Mammary epithelial cell (primary cell): ENCODE measurements at places on chromosomes 13 and 19.

- DNase-seq = no peak
These were observed 7.3 kb downstream of the SHKBP1 start for GRCh38 chr19:40584007-40584406.

GRCh38 chr19:1956868-1957492, 16.0 kb downstream of the CSNK1G2 start:
- DNase-seq = no peak

GRCh38 chr19:53916004-53916403, 6.9 kb downstream of the CACNG7 start:
- DNase-seq = no peak

- DNase-seq = no peak
These were observed 1.0 kb downstream of the CLPP start for GRCh38 chr19:6362351-6362801.

GRCh38 chr13:93328943-93329342, 102.3 kb downstream of the GPC6 start:
- DNase-seq = no peak

GRCh38 chr13:27423333-27423732, 1.1 kb upstream of the GTF3A start:
- no peak for DNase-seq

DNA sequence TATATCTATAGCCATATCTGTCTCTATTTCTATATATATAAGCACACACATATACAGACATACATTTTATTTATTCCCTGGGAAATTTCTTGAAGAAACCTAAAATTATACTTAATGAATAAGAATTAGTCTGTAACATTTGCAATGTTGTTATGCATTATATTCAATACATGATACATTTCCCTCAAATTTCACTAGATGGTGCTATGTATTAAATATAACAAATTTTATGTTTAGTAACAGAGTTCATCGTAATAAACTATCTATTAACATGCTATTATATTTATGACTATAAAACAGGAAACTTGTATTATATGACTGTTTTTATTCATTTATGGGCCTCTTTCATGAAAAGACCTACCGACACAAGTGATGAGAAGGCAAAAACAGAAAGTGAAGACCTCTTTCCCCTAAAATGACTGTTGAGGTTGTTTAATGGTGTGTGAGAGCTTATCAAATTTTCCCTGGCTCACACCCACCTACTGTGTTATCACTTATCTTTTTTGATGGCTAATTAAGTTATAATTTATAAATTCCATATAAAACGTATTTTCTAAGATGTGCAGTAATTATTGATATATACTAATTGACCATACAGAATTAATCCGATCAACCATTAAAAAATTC, 881.9 kb downstream of the SLITRK6 start:
- DNase-seq = peak; percentile 4

GRCh38 chr13:86741762-86742285, 929.3 kb upstream of the SLITRK5 start:
- DNase-seq = no peak

GRCh38 chr19:6481541-6482342, at the start of gene DENND1C:
Gene DENND1C (minus strand): TSS chr19:6481787. CDS start chr19:6481695, 92 bp downstream.
- DNase-seq = no peak

DNA sequence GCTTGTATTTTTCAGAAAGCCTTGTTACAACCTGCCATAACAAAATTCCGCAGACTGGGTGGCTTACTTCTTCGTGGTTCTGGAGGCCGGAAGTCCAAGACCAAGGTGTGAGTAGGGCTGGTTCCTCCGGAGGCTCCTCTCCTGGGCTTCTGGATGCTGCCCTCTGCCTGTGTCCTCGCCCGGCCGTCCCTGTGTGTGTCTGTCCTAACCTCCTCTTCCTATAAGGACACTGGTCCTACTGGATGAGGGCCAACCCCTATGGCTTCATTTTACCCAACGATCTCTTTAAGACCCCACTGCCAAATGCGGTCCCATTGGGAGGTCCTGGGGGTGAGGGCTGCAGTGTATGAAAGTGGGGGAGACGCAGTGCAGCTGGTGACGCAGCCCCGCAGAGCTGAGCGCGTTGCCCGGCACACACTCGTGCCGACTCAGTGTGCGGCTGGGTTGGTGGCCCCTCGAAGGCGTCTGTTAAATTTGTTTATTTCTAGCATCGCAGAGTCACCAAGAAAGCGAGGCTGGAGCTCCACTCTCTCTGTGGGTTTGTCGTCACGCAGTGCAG, 116.7 kb downstream of the SOX1 start:
- DNase-seq = no peak

- peak; percentile 70 for DNase-seq
These were observed 16.8 kb downstream of the TEX29 start for GRCh38 chr13:111337206-111337605.

DNA sequence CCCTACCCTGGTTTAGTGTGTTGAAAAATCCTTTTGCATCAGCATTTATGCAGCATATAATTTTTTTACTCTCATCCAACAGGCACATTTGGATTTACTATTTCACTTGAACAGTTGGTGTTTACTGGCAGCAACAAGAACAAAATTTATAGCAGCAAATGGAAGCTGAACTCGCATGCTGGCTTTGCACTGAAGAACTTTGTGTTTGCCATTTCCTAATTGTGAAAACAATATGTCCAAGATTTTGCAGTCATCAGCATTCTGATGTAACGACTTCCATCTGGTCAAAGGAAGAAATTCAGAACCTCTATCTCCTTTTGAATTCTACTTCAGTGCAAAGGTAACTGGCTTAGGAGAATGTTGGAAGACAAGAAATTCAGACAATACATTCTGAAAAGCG, 131.0 kb downstream of the DLEU7 start:
- DNase-seq = no peak

DNA sequence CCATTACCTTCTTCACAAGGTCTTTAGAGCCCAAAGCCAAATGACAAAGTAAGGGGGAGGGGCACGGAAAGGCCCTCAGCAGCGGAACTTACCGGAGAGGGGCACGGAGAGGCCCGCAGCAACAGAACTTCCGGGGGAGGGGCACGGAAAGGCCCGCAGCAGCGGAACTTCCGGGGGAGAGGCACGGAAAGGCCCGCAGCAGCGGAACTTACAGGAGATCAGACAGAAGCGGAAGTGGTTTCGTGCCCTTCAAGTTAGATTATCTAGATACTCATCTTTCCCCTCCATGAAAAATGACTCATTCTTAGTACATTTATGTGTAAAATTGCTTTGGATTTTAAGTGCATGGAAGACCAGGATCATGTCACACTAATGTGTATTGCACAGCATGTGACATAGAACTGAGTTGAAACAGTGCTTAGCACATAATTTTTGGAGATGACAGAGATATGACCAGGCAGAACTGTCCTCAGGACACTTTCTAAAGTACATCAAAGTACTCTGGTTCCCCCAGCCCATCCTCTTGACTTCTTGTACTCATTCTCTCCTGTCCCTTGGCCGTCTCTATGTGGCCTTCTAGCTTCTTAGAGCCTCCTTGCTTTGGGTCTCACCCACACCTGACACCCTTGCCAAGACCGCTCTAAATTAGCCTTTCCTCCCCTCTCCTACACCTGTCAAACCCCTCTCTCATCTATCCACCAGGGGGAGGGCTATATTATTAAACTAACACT, 25.7 kb upstream of the TPTE2 start:
- DNase-seq = no peak

DNA sequence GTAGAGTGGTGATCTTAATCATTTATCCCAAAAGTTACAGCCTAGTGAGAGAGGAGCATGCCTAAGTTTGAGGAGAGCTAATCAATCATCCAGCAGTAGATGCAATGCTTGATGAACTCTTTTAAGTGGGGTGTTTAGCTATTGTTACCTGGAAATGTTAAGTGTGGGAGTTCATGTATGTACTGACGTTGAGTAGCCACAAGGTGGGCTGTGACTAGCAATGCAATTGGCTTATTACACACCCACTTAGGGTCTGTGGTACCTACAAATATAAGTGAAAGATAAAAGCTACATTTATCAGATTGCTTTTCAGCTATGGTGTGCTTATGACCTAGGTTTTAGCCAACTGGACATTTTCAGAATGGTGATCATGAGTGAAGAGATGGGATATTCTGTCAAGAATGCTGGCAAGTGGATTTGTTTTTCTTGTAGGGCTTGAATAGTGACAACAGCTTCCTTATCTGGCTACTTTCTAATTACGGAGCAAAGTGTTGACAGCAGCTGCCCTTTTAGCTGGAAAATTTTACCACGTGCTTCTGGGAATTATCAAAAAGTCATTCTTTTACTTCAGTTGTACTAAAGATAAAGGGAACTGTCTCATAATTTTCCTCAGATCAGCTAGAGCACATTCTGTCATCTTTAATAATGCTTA, 170.6 kb downstream of the POSTN start:
- no peak for DNase-seq

- no peak for DNase-seq
These were observed 265.0 kb downstream of the RBM26 start for GRCh38 chr13:79141082-79141481.

DNA sequence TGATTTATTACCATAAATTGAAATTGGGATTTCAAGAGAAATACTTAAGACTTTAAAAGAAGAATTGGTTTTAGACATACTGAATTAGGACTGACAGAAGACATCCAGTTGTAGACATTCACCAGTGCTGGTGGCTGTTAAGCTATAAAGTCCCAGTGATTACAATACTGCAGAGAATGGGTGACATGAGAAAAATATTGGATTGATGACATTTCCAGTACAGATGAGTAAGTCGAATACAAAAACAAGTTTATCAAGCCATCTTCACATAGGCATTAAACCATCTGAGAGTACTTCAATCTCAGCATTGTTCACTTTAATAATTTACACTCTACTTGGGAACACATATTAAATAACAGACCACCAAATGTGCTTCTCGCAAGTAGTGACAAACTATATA, 66.8 kb downstream of the TBC1D4 start:
- no peak for DNase-seq

DNA sequence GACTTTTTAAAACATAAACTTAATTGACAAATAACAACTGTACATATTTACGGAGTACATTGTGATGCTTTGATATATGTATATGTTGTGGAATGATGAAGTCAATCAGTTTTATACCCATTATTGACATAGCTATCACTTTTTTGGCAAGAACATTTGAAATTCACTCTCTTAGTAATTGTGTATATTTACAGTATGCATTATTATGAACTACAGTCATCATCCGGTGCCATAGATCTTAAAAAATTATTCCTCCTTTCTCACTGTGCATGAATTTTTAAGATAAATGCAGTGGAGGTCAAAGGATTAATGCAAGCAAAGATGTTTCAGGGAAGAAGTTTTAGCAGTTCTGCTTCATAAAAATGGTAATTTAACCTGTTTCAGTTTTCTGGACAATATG, 8.0 kb upstream of the VN1R4 start:
- DNase-seq = no peak

DNA sequence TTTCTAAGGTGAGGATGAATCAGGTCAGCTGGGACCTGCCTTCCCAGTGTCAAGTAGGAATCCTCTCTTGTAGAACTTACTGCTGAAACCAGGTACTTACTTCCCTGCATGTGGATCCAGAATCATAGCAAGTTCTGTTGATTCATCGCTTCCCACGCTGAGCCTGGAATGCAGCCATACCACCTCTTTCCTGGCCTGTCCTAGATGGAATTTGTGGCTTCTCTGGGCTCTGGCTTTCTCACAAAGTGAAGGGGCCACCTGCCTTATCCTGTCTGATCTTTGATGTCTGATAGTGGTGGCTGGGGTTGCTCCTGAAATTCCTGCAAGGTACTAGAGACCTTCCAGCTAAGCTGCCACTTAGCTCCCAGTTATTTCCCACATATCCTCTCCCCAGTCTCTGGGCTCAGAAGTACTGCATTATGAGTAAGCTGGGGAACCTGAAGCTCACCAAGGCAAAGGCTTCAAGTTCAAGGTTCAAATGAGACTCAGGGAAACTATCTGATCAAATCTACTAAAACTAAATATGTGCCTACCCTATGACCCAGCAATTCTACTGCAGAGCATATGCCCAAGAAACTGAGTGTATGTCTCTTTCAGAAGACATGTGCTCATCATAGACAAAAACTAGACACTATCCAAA, 103.5 kb downstream of the SUCLA2 start:
- DNase-seq = peak; percentile 71

DNA sequence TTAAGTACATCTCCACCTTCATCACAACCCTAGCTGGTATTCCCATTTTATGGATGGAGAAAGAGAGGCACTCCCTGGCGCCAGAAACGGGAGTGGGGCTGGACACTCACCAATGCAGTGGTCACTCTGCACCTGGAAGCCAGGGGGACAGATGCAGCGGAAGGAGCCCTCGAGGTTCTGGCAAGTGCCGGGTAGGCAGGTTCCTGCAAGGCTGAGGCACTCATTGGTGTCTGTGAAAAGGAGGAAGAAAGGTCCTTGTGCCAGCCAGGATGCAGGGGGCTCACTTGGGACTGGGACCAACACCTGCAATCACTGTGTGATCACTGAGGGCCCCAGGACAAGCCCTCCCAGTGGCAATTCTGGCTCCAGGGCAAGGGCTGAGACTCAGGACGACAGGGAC, 41.8 kb downstream of the CCL25 start:
- no peak for DNase-seq
